Stimulated activated CD8-positive, alpha-beta memory T cell treated with anti-CD3 and anti-CD28 coated beads, Interleukin-4, amount 100 ng/mL, for 1 hour (primary cell): ENCODE measurements at places on chromosomes 12 and 14.

- no peak for DNase-seq
Observed at GRCh38 chr12:67669934-67670631, 21.5 kb downstream of the DYRK2 start.

DNA sequence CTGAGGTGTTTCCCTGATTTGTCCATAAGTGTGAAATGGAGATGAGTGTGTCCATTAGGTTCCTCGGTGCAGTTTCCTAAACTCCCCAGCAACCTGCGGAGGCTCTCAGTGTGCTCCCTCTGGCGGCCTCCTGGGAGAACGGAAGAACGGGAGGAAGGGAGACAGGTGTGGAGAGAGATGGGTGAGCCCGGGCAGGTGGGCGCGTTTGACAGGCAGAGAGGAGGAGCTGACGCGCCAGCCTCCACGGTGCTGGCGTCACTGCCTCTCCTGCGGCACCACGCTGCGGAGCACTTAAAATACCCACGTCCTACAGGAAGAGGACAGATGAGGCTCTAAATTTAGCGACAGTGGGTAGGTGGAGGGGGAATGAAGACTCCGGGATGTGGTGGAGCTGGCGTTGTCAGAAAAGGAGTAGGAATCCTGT is 26.8 kb upstream of the PEX5 start:
- no peak for DNase-seq

DNA sequence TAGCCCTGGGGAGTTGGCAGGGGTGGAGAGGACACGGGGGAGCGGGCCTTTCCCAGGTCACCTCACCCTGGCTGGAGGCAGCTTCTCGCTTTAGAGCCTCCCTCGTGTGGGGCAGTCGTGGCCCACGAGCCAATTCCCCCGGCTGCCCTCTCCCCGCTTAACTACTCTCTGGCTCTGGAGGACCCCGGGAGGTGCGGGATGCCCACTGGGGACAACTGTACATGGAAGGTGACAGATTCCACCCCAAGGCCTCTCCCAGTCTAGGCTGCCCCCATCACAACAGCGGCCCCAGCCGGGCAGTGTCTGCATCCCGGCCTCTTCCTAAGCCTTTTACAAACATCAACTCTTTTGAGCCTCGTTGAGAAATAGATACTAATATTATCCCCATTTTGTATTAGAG is 78.1 kb downstream of the KIF26A start:
- DNase-seq = no peak

- DNase-seq = no peak
Observed at GRCh38 chr12:93107514-93108312, 178.6 kb upstream of the EEA1 start.

DNA sequence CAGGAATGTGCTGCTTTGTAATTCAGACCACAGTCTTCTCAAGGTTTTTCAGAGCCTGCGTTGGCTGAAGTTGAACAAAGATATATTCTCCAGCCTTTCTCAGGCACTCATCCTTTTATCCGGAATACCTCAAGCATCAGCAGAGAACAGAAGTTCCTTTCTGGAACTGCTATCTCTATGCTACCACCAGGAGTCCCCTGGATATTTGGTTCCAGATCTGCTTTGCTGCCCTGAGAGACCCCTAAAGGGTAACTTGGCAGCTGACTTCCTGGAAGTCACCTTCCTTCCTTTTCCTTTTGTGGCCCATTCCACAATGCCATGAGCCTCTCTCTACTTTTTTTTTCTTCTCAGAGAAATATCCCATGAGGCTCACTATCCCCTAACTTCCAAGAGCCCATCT is 188.2 kb downstream of the PLCZ1 start:
- DNase-seq = no peak

GRCh38 chr12:88998421-88998820 is 353.9 kb downstream of the DUSP6 start:
- DNase-seq = no peak

DNA sequence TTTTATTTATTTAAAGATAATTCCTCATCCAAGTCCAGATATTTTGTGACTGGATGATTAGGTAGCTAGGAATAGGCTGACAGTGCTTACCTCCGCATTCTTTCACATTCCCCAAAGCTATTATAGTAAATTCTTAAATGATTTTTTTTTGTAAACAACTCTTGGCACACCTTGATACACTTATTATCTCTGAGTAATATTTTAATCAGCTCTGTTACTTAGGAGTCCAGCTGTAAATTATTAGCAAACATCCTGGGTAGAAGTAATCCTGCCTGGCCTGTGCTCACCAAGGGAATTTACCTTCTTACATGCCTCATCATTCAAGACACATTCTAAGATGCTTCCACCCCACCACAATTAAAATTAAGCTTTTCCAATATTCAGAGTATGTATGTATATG is 186.1 kb downstream of the SLC2A13 start:
- no peak for DNase-seq

GRCh38 chr12:106051853-106052531 is 86.8 kb downstream of the NUAK1 start:
- no peak for DNase-seq

DNA sequence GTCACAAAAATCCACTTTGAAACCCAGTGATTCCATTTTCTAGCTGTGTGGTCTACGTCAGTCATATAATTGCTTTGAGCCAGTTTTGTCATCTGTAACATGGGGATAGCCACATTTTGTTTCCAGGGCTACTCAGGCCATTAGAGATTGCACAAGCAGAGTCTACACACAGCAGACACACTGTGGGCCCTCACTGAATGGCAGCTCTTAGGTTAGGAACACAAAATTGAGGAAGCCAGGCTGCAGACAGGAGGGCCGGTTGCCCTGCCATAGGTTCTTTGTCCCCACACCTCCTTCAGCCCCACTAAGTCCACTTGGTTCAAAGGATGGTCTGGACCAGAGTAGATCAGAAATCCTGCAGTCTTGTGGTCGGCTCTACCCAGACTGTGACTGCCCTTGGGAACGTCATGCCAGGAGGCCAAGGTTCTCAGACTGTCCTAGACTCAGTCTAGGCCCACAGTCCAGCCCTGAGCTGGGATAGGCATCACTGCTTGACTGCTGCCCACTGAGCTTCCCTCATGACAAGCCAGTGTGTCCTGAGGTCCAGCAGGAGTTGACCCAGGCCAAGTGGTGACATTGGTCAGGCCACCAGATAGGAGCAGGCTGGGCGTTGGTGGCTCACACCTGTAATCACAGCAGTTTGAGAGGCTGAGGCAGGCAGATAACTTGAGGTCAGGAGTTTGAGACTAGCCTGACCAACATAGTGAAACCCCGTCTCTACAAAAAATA is 3.8 kb upstream of the MYH7 start:
- DNase-seq = no peak

DNA sequence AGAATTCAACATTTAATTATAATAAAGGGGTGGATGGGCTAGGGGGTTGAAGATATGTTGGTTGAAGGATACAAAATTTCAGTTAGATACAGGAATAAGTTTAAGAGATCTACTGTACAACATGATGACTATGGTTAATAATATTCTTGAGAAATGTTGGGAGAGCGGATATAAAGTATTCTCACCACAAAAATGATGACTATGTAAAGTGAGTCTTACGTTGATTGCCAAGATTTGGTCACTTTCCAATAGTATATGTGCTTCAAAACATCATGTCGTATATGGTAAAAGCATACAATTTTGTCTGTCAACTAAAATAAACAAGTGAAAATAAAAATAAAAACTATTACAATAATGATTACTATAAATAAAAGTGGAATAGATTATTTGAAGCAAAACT is 802.0 kb downstream of the C12orf50 start:
- DNase-seq = no peak

GRCh38 chr12:129911428-129912049 is 7.7 kb upstream of the TMEM132D start:
- no peak for DNase-seq

- DNase-seq = no peak
Observed at GRCh38 chr12:28610401-28611114, 420.3 kb downstream of the CCDC91 start.

DNA sequence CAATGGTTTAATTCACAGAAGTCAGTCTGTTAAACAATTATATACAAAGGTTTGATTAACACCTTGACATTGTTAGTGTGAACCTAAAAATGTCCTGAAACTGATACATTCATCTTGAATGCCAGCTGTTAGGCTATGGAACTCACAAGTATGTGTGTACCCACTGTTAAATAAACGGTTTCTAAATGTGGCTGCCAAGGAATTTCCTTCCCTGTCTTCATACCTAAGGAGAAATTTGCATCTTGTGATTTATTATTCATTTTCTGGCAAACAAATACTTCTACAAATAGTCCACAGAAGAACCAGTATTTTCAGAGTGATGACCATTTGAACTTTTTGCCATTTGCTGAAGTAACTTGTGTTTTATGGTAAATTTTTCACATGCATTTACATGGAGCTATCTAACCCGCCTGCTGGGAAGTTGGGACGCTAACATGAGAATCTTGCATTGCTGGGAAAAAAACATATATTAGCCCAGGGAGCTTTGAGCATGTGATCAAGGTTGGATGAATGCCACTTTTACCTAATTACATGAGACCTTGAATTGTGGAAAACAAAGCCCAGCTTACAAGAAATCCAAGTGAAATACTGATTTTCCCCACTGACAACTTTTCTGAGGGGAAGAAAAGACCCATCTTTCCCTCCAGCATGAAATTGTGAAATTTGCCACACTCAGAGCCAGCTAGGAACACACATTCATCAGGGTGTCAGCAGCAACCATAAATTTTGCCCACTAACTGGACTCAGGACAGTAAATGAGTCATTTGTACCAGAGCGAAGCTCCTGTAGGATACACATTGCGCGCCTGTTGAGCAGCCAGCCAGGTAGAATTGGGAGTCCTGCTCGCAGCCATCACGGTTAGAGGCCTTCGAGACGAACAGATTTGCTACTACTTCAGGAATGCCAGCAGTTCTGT is 118.0 kb downstream of the KICS2 start:
- no peak for DNase-seq

- DNase-seq = no peak
Observed at GRCh38 chr14:100786131-100786530, 39.8 kb upstream of the MEG3 start.

GRCh38 chr14:21202463-21203358 is 46.8 kb upstream of the OR5AU1 start:
- no peak for DNase-seq

GRCh38 chr14:87547536-87547935 is 445.4 kb downstream of the GALC start:
- no peak for DNase-seq

GRCh38 chr12:118635276-118635675 is 258.9 kb downstream of the SUDS3 start:
- DNase-seq = no peak

DNA sequence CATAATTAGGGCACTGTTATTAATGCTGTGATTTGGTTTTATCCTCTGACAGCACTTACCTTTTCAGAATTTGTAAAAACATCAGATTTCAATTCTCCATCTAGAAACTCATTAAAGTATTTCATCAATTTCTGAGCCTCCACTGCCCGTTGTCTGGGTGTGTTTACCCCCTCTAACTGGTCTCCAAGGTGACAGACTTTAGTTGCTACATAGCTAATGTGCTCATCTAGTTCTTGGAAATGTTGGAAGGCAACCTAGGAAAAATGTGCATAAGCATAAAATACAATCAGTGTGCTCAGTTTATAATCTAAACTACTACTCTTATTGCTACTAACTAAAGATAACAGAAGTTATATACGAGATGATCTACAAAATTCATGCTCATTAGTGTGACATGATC is 24.6 kb downstream of the EXOC5 start:
- DNase-seq = no peak

DNA sequence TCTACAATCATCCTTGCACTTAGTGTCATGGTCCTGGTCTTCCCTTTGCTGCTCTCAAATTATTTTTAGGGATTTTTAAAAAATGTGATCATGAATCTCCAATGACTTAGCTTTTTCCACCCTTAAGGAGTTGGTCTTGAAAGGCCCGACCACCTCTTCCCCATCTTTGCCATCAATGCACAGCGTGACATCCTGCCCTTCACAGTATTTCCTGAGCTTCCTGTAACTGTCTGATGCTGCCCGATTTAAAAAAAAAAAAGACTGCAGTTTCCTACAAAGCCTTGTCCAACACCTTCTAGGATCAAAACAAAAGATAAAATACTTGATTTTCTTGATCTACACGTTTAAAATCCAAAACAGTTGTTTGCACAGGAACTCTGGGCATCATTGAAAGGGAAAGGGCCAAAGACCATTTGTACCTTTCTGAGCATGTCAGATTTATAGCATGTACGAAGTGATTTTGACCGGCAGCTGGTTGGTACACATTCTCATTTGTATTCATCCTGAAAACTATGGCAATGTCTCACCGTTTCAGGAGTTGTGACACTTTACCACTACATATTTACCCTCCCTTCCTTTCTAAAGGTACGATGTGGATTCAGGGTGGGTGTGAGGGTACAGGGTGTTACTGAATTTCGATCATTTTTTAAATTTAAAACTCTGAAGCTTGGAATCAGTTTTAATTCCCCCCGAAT is 7.4 kb upstream of the ELK3 start:
- no peak for DNase-seq

GRCh38 chr14:80381807-80382363 is 170.6 kb upstream of the DIO2 start:
- DNase-seq = no peak

DNA sequence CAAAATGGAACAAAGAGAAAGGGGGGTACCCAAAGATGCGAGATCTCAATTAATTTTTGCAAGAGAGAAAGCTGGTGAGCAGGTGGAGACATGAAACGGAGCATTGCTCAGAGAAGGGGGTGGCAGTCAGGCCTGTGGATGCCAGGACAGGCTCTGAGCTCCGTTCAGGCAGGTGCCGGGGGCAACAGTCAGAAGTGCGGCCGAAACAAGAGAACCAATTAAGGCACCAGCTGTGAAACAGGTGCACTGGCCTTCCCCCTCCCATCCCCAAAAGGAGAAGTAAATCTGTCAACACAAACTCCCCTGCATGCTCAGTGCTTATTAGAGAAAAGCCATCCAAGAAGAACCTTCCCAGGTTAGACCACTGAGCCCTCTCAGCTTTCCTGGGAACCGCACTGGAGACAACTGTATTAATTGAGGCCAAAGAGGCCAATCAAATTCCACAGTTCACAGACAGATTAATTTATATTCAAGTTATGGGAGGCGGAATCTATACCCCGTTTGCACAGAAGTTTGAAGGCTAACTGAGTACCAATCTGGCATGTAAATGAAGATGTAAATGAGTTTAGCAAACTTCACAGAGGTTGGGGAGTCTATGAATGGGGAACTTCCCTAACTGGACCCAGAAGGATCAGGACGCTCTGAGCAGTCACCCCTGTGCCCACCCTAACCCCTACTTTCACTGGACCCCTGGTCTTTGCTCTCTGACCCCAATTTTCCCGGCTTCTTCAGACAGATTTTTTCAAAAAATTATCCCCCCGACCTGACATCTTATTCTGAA is 20.9 kb downstream of the OAS2 start:
- DNase-seq = no peak

GRCh38 chr12:7905071-7905470 is 30.9 kb downstream of the SLC2A3 start:
- no peak for DNase-seq

DNA sequence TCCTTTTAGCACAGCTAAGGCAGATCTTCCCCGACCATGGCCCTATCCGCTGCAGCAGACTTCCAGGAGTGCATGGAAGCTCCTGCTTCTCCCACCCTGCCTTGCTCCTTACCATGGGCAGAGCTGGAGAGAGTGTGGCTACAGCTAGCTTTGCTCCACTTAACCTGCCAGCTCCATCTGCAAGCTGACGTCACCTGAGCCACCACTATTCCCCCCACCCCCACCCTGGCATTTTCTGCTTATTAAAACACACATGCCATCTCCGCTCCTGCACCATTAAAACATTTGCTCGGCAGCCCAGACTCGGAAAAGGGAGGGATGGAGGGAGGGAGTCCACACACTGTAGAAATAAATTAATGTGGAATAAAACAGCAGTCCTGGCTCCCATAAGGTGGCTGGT is 67.8 kb downstream of the TUNAR start:
- DNase-seq = no peak

GRCh38 chr12:32336261-32336660 is 63.1 kb upstream of the FGD4 start:
- no peak for DNase-seq
